ENCODE measurements at places on chromosomes 2 and 18.
A peak's percentile ranks its signal among the peaks of the same experiment; 100 is the strongest.

- no peak for DNase-seq
Observed at GRCh38 chr2:159045545-159046454, 77.4 kb downstream of the TANC1 start.

- DNase-seq, result peak; percentile 39
Observed at GRCh38 chr2:210503001-210503623, 26.6 kb upstream of the LANCL1 start.

DNA sequence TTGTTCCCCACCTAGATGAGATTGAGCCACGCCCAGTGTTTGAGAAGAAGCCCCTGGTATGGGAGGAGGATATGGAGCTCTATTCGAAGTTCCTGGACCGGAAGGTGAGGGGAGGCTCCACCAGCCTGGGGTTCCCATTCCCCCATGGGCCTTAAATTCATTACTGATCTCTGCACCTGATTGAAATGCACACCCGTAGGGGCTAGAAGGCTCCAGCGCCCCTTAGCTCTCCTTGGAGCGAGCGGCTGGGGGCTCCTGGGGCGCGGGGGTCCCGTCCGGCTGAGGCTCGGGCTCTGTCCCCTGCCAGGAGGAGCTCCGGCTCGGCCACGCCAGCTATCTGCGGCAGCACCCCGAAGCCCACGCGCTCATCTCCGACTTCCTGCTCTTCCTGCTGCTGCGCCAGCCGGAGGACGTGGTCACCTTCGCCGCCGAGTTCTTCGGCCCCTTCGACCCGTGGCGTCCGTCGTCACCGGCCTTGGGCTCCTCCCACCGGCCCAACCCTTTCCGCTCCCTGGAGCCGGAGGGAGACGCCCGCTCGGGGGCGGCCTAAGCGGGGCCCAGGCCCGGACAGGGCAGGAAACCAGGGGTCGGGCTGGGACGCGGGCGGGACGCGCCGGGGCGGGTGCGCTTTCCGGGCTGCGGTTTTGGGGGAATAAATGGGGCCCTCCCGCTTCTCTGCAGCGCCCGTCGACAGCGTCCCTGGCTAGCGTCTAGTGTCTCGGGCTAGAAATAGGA, 10.9 kb downstream of the CATIP start:
- DNase-seq, result peak; percentile 77

DNA sequence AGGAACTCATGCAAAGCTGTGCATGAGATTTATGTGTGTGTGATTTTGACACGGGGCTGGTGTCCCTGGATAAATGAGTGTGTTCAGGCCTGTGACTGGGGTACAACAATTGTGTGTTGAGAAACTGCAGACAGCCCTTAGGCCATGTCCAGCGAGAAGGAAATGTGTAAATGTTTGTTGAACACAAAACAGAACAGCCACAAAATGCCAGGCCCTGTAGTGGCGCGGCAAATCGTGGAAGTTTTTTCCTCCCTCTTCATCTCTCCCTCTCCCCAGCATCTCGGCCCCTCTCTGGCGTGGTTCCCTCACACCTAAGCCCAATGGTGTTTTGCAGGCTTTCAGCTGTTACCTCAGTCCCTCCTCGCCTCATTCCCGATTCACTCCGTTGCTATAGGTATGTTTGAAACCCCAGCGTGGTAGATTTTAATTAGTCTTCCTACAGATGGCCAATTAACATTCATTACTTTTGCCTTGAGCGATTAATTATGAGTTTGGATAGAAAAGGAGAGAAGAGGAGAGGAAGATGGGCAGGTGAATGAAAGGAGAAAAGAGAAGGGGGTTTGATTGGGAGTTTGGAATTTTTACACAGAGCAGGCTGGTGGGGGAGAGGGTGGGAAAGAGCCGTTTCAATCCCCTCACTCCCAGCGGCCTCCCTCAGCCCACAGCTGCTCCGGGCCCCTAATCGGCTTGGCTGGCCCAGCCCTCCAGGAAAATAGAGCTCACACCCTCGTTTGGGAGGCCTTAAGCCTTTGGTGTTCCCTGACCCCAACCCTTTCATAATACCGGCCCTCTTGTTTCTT, 10.8 kb downstream of the SPR start:
- no peak for DNase-seq

- DNase-seq, result no peak
Observed at GRCh38 chr2:239245107-239245506, 155.7 kb downstream of the HDAC4 start.

All from endothelial cell (in vitro differentiated cells).